ENCODE measurements at places on chromosomes 6 and 20.

GRCh38 chr6:110295451-110296165 is 62.5 kb downstream of the METTL24 start:
- no peak for DNase-seq

GRCh38 chr6:89298680-89299465 is 16.2 kb downstream of the GABRR2 start:
- DNase-seq: no peak

DNA sequence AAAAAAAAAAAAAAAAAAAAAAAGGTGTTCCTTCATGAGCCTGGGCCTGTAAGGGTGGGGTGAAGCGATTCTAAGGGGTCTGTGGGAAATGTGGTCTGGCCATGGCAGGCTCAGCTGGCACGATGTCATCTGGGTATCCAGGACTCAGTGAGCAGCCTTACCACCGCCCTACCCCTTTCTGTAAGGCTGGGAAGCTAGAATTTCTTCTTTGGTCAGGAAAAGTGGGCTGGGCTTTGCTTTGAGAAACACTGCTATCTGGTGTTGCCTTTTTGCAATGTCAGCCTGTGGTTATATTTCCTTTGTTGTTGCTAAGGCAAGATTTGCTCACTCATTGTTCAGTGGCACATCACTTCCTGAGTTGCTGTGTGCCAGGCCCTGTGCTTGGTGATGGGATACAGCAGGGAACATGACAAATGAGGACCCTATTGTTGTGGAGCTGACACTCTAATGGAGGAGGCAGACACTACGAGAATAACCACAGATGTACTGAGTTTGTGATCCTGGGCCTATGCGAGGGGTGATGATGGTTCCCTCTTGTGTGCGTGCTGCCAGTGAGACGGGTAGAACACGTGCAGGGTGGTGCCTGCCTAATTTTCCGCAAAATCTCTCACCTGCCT is 45.9 kb upstream of the ZNFX1 start:
- no peak for DNase-seq

- no peak for DNase-seq
Observed at GRCh38 chr6:118748311-118749062, 97.1 kb upstream of the CEP85L start.

GRCh38 chr6:134535831-134536230 is 217.9 kb upstream of the SGK1 start:
- DNase-seq: no peak

DNA sequence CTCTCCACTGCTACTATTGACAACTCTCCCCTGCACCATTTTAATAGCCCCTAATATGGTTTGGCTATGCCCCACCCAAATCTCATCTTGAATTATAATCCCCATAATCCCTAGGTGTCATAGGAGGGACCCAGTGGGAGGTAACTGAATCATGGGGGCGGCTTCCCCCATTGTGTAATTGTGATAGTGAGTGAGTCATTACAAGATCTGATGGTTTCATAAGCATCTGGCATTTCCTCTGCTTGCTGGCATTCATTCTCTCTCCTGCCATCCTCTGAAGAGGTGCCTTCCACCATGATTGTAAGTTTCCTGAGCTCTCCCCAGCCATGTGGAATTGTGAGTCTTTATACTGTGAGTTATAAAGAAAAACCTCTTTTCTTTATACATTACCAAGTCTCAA is 74.1 kb upstream of the TCF21 start:
- DNase-seq: no peak

DNA sequence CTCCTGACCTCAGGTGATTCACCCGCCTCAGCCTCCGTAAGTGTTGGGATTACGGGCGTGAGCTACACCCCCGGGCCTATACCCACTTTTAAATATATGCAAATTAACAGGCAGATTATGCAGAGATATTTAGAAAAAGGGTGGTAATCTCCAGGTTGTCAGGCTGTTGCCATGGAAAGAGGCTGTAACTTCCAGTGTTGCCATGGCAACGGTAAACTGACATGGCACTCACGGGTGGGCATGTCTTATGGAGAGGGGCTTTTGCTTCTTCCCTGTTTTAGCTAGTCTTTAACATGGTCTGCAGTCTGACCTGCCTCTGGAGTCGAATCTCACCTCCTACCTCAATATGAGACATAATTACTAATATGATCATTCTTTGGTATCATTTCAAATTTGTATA is 44.9 kb downstream of the ZNF334 start:
- no peak for DNase-seq

GRCh38 chr20:33667245-33667675 is 517 bp downstream of the ACTL10 start:
- DNase-seq: no peak

DNA sequence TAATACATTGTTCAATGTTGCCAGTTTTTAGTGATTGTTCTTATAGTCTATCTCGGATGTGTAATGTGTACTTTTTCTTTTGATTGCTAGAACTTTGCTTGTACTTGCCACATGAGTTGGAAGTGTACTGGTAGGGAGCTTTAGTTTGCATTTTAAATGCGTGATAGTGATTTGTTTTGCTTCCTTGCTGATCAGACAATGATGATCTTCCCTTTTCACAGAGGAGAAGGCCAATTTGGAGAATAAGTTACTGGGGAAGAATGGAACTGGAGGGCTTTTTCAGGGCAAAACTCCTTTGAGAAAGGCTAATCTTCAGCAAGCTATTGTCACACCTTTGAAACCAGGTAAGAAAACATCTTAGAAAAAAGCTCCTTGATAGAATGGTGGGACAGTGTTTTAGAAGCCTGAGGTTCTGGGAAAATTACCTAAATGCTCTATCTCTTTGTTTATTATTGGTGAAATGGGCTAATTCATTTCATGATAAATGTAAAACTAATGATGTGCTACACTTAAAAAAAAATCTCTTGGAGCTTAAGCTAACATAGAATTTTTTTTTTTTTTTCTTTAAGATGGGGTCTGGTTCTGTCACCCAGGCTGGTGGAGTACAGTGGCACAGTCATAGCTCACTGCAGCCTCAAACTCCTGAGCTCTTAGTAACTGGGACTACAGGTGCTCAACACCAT is 20.9 kb downstream of the TPX2 start:
- no peak for DNase-seq

DNA sequence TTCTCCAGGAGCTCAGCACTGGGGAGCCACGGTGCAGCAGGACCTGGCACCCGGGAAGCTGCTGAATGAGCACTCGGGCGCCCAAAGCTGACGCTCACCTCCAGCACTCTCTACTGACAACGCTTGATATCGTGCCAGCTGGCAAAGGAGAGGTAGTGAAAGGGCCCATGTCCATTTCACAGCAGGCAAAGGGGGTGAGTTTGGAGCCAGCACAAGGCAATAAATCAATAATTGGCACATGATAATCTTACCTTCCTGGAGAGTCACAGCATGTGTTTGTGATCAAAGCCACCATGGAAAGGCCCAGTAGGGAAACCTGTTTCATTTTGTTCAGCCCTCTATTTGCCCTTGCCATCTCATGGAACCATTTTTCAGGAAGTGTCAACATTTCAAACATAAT is 23.3 kb upstream of the SMIM26 start:
- DNase-seq: no peak

DNA sequence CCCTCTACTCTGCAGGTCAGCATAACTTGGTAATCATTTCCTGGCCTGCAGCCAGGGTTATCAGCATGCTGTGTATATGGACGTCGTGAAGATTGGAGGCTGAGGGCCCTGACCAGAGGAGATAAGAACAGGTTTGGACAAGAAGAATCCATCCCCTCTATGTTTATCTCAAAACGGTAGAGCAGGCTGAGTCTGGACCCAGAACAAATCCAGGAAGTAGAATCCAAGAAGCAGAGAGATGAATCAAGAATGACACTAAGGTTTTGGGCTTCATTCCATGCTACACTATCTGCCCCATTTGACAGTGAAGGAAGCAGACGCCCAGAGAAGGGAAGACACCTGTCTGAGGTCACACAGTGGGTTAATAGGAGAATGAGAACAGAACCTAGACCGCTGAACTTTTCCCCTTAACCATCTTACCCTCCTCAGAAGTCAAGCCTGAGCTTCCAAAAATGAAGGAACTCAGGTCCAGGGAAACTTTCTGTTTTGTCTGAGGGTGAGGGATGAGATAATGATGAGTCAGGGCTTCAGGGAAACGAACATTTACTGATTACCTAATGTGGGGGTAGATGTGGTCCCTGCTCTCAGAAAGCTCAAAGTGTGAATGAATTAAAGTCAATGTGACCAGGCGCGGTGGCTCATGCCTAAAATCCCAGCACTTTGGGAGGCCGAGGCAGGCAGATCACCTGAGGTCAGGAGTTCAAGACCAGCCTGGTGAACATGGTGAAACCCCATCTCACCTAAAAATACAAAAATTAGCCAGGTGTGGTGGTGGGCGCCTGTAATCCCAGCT is 9.4 kb upstream of the COMMD7 start:
- DNase-seq: no peak

DNA sequence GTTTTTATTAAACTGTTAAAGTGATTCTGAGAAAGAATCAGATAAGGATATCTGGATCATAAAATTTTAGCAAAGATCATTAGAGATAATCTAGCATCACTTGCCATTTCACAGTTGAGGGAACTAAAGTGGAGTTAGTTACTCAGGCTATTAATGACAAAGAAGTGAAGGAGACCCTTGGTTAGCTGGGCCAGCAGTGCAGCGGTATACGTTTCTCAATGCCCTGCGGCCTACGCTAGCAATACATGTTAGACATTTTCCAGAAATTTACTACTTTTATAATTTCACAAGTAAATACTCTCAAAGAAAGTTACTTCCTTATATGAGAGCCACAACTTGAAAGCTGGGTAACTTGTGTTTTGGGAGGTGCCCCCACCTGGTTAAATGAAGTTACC is 28.5 kb downstream of the NEDD9 start:
- no peak for DNase-seq

DNA sequence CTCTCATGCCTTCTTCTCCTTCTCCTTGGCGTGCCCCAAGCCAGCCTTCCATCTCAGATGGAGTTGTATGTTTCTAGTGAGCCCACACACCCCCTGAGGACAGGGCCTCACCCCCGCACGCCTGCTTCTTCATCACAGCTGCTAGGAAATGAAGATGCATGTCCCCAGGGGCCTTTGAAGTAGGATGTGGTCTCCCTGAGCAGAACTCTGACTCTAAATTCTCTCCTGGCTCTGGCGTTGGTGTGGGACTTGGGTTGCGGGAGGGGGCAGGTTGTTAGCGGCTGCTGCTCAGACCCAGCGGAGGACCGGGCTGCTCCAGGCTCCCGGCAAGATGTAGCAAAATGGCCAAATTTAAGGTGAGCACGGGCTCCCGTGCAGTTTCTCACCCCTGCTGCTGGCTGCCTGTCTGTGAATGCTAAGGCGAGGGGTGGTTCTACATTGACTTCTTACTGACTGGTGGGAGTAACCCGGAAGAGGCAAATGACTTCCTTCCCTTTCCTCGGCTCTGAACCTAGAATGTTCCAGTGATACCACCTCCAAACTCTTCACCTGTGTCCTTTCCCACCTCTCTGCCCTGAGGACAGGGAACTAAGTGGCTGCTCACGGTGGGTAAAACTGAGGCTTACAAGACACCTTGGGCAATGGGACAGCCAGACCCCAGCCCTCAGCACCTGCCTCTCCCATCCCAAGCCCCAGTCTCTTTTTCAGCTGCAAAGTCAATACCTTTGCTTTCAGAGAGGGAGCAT is 8.8 kb downstream of the SYNJ2 start:
- no peak for DNase-seq

GRCh38 chr20:11219192-11219591 is 545.4 kb upstream of the JAG1 start:
- no peak for DNase-seq

DNA sequence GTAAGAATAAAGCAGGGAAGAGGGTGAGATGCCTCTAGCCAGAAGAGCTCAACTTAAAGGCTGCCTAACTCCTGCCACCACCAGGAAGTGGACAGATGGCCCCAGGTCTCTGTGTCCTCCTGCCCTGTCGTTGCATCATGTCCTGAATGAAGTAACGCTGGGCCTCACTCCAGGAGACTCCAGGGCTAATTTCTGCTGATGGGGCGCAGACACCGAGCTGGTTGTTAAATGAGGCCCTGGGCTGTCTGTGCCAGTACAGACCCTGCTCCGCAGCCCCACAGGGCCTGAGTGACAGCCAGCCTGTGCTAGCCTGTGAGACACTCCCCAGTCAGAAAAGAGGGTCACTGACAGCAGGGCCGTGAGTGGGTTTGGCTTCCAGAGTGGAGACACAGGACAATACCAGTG is 6.5 kb downstream of the IP6K3 start:
- DNase-seq: no peak

GRCh38 chr6:130152908-130153510 is 69.7 kb downstream of the SAMD3 start:
- DNase-seq: no peak

DNA sequence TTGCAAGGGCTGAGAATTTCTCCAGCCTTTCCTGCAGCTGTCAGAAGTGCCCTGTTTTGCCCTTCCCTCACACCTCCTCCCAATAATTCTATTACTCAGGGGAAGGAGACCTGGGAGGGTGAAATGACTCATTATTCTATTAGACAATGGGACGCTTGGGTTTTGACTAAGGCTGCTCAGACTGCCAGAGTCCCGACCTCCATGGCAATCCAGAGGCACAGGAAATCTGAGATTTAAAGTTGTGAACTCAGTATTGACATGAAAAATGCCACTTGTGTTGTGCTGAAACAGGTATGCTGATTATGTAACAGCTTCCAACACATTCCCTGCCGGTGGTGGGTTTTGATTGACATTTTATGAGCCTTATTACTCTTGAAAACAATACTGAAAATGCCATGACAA is 625.9 kb upstream of the FLRT3 start:
- no peak for DNase-seq

GRCh38 chr6:29941916-29942274 is 437 bp upstream of the HLA-A start:
- DNase-seq: no peak

DNA sequence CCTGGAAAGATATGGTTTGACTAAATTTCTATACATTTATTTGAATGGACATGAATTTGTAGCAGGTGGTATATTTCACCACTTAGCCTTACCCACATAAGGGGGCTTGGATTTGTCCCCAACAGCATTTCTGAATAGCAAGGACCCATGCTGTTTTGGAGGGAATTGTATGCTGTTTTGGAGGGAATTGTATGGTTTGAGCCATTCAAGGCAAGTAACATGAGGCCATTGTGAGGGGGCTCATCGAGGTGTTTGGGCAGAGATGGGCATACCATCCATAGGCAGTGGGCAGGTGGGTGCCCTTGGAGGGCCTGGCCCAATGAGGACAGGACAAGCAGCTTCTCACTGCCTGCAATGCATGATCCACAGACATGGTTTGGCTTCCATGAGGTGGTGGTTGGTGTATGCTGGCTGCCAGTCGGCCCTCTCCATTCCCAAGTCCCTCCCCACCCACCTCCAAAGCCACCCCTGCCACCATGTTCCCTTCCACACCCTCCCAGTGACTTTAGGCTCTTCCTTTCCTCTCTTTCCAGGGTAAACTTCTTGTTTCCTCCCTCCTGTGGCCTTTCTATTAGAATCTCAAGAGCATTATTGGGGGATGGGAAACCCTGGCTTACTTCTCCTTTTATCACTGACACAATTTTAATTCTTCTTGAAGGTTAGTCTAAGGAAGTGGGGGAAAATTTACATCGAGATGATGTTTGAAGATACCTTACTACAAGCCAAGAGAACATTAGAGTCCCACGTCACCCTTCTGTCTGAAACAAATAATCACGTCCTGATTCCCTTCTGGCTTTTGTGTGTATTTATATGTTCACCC is 13.2 kb upstream of the PXDC1 start:
- no peak for DNase-seq

- no peak for DNase-seq
Observed at GRCh38 chr6:11522812-11523605, 14.5 kb upstream of the TMEM170B start.

Measured in stimulated activated CD4-positive, alpha-beta T cell treated with anti-CD3 and anti-CD28 coated beads, Interleukin-1b, Interleukin-23, amount 100 ng/mL, for 1 hour (primary cell).